ENCODE measurements at places on chromosomes 7 and 10. TPM values are rescaled to one million over a fixed set of nuclear protein-coding genes. Genes with fewer than 3 reads are reported as not detected.

PITX3 gene
- not detected for total RNA-seq

TUBB8 gene
- 0.78 TPM for total RNA-seq

HOGA1 gene
- total RNA-seq: 1.3 TPM

ANKRD7 gene
- not detected for total RNA-seq

IL6 gene
- total RNA-seq: 5.0 TPM

ARHGEF5 gene
- 27.3 TPM for total RNA-seq

ZNF804B gene
- not detected for total RNA-seq

GNGT1 gene
- total RNA-seq: 0.70 TPM

ABCC2 gene
- 1.5 TPM for total RNA-seq

AGAP6 gene
- total RNA-seq: 27.7 TPM

DNA sequence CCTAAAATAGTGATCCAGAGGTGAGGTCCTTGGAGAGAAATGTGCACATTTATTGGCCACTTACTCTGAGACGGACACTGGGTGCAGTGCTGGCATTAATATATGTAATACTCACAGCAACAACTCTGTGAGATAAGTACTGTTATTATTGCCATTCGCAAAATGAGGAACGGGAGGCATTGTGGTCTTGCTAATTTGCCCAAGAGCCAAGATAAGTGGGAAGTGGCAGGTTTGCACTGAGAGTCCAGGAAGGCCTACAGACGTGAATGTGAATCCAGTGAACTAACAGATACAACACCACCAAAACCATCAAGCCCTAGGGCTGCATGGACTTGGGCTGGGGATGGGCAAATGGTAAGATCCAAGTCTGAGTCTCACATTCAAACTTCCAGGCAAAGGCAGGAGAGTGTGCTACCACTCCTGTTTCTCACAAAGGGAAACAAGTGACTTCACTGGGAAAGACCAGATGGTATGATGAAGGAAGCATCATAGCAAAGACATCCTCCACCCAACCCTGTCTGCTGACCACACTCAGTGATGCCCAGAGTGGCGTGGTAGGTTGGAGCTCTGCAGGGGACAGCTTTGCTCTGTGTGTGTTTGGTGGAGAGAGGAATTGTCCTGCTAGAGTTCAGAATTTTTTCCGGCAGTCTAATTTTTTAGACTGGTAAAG, 19.2 kb downstream of the TMEM273 start:
- no peak for DNase-seq

DNA sequence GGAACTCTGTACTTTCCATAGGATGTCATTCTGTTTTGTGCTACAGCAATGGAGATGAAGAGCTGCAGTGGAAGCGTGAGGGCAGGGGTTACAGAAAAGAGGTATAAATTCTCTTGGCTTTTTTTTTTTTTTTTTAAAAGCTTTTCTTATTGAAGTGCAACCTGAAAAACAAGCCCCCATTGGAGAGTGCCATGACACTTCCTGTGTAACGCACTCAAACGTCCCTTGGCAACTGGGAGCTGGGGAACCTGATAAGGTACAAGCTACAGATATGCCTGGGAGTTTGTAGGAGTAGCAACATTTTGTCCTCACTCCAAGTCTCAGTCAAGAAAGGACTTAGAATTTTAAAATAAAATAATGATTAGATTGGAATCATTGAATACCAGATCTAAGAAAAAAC, 512.1 kb downstream of the RPS24 start:
- DNase-seq: no peak

- DNase-seq: no peak
Observed at GRCh38 chr7:101129603-101130117, 2.8 kb downstream of the SERPINE1 start.

DNA sequence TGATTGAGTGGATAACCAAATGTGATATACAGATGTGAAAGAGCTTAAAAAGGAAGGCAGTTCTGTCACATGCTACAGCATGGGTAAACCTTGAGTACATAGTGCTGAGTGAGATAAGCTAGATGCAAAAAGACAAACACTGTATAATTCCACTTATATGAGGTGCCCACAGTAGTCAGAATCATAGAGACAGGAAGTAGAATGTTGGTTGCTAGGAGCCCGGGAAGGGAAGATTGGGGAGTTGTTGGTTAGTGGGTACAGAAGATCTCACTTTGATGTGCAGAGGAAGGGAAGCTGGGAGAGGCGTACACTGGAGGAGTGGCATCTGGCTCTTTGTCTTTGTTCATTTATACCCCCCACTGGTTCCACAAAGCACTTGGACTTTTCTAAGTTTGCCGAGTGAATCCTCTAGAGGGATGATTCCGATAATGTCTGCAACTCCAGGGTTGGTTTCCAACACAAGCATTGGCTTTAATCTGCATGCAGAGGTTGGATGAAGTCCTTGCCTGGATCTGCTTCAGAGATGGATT, 39.5 kb downstream of the TSPAN14 start:
- DNase-seq: no peak

DNA sequence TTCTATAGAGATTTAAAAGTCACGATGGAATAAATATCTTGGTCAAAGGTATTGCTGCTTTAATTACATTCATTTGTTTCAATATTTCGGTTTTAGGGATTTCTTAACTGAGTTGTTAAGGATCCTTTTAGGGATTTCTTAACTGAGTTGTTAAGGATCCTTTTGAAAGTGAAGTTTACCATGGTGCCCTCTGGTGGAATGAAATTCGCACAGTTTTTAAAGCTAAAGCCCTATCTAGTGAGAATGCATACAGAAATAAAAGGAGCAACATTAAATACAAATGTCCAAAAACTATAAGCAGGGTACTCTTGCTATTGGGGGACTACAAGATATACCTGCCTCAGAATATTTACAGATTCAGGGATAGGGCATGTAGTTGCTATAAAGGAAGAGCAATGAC, 193.7 kb downstream of the RNLS start:
- DNase-seq: peak; percentile 48

- DNase-seq: no peak
Observed at GRCh38 chr7:18995270-18995671, 122.2 kb downstream of the TWIST1 start.

GRCh38 chr7:17030559-17030958, 148.8 kb upstream of the AGR3 start:
- DNase-seq: no peak

GRCh38 chr7:19116121-19117090, 1.0 kb downstream of the TWIST1 start:
- DNase-seq: no peak

DNA sequence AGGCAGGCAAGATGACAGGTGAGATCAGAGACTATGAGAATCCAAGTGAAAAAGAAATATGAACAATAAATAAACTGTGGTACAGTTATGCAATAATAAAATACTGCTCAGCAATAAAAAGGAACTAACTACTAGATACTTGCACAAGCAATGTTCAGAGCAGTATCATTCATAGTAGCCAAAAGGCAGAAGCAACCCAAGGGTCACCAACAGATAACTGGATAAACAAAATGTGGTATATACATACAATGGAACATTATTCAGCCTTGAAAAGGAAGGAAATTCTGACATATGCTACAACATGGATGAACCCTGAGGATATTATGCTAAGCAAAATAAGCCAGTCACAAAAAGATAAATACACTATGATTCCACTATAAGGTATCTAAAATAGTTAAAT, 76.9 kb upstream of the KCNIP2 start:
- DNase-seq: no peak

DNA sequence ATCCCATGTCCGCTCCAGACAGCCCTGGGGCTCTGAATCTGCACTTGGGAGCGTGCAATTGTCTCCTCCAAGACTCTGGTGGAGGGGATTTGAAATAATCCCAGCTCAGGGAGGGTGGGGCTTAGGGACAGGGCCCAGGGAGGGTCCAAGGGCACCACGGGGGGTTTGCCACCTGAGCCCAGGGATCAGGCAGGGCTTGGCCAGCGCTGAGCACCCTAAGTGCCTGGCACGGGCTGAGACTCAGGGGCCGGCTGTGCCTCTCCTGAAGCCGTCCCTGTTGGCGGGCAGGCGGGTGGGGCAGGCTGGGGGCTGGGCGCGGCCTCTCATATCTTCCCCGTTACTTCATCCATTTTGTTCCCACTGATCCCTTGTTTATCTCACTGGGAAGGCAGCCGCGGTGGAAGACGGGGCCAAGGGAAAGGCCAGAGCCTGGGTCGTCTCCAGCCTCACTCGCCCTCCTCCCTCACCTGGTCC, 41.8 kb upstream of the ELN start:
- DNase-seq: no peak

DNA sequence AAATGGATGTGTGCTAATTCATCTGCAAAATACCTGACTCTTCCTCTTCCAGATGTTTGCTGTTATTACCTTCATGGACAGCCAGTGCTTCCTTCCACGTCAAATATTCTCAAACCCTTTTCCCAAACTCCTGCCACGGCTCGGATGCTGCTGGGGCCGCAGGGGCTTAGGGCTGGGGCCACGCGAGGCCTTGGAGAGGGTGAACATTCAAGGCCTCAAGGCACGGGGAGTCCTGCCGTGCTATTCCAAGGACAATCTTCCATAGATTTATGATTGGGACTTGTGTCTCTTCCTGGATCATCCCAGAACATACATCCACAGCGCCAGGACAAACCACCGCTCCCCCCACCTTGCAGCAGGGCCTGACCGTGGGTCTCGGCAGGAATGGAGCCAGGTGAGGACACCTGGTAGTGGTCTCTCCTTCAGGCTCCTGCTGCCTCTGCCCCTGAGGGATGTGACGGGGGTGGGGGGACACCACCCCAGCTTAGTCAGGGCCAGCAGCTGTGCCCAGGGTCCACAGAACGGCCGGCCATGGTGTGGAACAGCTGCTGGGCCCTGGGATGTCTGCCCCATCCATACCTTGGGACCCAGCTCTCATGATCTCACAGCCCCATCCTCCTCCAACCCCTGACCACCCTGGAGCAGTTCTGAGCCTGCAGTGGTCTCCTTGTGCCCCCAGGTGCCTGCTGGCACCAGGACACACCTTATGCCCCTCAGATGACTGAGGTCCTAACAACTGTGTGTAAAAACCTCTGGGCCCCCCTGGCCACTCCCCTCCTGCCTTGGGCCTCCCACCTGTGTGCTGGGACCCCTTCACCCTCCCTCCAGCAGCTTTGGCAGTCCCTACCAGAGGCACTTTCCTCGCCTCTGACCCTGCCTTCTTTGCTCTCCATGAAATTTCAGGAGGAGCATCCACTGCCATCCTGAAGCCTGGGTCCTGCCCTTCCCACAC, 16.7 kb downstream of the VIPR2 start:
- no peak for DNase-seq

- DNase-seq: no peak
Observed at GRCh38 chr10:42111076-42111475, 527.3 kb downstream of the ZNF33B start.

DNA sequence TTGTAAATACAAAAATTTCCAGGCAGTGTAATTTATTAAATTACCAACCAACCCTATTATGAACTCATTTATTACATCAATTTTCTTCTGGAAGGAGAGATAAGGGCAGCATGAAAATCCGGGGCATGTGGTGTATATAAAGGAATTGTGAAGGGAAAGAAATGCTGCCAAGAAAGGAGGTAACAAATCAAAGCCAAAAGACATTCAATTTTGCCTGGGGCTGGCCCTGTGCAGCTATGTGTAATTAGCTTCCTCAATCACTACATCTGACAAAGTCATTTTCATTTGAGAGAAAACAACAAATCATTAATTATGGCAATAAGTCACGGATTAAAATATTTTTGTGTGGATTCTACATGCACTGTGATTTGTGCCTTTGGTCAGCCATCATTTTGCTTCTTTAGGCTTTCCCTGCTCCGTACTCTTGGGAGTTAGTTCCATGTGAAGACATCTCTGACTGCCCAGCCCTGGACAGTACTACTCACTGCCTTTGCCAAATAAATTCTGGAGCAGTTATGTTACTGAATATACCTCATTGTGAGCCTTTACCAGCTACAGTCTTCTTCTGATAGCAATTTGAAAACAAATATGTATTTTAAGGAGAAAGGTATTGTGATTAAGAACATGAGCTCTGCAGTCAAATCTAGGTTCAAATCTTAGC, 191.7 kb downstream of the RELN start:
- DNase-seq: no peak

- no peak for DNase-seq
Observed at GRCh38 chr10:3977761-3978160, 192.8 kb upstream of the KLF6 start.

GRCh38 chr10:13767676-13768178, 181.0 kb downstream of the PRPF18 start:
- no peak for DNase-seq

GRCh38 chr7:74026903-74027682, 880 bp upstream of the ELN start:
- DNase-seq: peak; percentile 86

GRCh38 chr10:60140651-60141632, 234.6 kb upstream of the CCDC6 start:
- DNase-seq: peak; percentile 47

DNA sequence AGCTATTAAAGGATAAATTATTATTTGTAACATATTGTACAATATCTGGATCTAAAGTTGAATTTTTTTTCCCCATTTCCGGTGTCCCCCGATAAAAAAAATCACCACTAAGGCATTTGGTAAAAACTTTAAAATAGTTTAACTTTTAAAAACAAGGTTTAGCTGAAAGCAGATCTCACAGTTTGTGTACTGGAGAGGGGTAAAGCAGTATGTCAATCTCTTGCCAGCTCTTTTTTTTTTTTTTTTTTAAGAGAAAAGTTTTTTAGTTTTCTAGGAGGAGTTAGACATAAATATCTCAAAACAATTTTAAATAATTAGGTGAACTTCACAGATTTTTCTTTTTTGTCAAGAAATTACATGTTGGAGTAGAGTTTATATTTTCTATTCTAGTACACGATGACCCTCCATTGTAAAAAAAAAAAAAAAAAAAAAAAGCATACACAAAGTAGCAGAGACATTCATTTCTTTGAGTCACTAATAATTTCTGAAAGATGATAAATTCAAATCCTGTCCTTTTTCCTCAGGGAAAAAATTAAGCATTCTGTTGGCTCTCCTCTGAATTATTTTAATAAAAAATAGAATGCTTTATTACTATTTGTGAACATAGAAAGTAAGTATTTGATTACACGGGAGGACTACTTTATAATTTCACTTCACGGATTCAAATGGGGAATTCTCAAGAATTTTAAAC, 1.9 kb upstream of the HBP1 start:
- no peak for DNase-seq

GRCh38 chr10:63588436-63589167, 67.4 kb downstream of the REEP3 start:
- peak; percentile 49 for DNase-seq

DNA sequence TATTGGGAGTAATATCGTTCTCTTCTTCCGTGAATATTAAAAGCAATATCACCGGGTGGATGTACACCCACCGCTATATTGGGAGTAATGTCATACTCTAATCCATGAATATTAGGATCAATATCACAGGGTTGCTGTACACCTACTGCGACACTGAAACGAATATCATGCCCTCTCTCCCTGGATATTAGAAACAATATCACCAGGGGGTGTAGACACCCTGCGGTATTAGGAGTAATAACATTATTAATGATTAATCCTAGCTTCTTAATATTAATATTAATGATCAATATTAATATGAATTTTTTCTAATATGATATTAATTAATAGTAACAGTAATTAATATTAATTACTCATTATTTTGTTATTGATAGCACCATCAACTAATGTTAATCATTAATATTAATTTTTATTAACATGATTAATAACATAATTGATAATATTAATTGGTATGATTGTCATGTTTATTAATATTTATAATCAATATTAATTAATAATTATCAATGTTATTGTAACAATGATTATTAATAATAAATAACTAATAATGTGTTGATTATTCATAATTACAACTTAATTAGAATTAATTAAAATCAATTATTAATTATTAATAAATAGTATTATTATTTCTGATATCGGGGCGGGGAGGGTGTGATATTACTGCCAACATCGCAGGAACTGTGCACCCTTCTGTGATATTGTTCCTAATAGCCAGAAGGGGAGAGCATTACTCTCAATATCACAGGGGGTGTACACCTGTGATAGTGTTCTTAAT, 121.3 kb upstream of the C1GALT1 start:
- DNase-seq: no peak

GRCh38 chr7:55065079-55065478, 46.3 kb downstream of the EGFR start:
- DNase-seq: no peak

All from ureter (tissue), 1 donor.